ENCODE measurements at places on chromosomes 5 and 9.

- no peak for DNase-seq
Observed at GRCh38 chr5:148586796-148587195, 67.5 kb downstream of the HTR4 start.

GRCh38 chr9:81562231-81563019 is 126.9 kb downstream of the TLE1 start:
- DNase-seq: no peak

GRCh38 chr9:34988218-34989002 is 1.1 kb upstream of the DNAJB5 start:
- DNase-seq: no peak

DNA sequence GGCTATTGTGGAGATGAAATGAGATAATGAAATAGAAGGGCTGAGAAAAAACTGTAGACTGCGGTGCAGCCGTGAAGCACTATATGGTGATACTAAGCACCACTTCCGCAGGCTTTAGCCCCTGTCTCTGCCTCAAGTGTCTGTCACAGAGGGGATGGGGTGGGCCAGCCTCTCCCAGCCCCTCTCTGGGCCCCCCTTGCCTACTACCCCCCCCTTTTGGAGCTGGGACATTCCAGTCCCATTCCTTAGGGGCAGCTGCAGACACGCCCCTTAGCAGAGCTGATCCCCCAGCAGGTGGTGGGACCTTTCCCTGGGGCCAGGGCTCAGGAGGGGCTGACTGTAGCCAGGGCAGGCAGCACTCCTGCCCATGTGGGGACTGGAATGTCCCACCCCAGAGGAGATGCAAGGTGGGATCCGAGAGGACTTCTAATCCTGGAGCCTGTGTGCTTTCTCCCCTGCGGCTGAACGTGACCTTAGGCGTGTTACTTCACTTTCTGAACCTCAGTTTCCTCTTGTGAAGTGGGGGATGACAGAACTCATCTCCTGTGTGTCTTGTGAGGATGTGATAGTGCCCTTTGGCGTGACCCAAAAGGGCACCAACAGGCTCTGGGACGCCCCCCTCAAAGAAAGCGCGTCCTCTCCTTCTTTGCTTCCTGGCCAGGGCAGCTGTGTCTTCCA is 1.9 kb downstream of the N4BP3 start:
- no peak for DNase-seq

GRCh38 chr5:3201941-3202340 is 393.7 kb upstream of the IRX1 start:
- DNase-seq: no peak

All from activated CD8-positive, alpha-beta memory T cell treated with anti-CD3 and anti-CD28 coated beads for 1 hour (primary cell).